ENCODE measurements at places on chromosomes 2 and 18.

DNA sequence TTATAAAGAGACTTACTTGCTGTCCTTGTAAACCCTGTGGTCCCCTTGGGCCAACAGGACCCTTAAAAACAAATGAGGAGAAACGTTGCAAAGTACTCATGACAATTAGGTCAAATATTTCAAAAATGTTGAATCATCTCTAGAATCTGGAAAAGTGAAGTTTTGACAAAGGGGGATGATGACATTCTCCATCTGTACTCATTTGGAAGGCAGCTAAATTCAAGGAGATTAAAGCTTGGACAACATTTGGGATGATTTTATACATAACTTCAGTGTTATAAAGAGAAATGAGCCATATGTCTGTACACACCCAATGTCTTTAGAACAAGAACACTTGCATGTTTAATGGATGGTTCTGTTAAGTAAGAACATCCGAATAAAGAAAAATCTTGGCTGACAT lies 92.9 kb downstream of the COL5A2 start:
- H3K4me1 ChIP-seq: peaks cover 8% of the 10 kb centered on the region
- no peak overlapping the region for H3K4me3 ChIP-seq
- no peak for DNase-seq
- H3K27ac ChIP-seq: no peak overlapping the region

DNA sequence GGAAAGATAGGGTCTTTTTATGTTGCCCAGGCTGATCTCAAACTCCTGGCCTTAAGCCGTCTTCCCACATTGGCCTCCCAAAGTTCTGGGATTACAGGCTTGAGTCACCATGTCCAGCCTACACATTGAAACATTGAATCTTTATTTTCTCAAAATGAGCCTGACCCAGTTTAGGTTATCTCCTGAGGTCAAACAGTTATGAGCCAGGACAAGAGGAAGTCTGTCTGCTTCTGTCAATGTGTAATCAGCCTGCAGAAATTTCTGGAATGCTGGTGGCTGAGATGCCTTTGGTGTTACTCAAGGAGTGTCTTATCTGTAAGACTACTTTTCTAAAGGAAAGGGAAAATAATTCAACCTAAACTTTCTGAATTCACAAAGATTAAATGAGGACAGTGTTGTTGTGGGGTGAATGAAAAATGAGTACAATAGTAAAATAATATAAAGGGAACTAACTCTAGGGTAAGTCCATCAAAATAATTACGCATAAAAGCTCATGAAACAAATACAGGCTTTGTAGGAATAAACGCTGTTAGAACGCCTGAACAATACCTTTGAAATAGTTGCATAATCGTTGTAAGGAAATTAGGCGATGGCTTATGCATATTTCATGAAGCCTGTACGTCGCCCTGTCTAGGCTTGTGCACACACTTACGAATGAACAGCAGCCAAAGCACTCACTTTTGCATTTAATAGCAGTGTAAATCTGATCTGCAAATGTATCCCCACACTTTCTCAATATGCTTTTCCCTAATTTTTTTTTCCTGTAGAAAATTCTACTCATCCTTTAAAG lies 260.8 kb downstream of the RDH14 start:
- no peak overlapping the region for H3K4me3 ChIP-seq
- DNase-seq: no peak
- no peaks in the 10 kb centered on the region for H3K4me1 ChIP-seq
- H3K27me3 ChIP-seq: no peaks in the 10 kb centered on the region

GRCh38 chr2:106059416-106060065 lies 134.6 kb downstream of the UXS1 start:
- H3K27me3 ChIP-seq: peaks cover 17% of the 10 kb centered on the region
- peaks cover 2% of the 10 kb centered on the region for H3K36me3 ChIP-seq
- H3K4me1 ChIP-seq: peaks cover 34% of the 10 kb centered on the region
- no peak overlapping the region for H3K4me3 ChIP-seq
- no peak for DNase-seq

GRCh38 chr2:3186766-3187165 lies 190.9 kb downstream of the EIPR1 start:
- H3K27ac ChIP-seq: no peak overlapping the region
- H3K4me3 ChIP-seq: no peak overlapping the region
- no peaks in the 10 kb centered on the region for H3K4me1 ChIP-seq
- peaks cover 3% of the 10 kb centered on the region for H3K36me3 ChIP-seq
- DNase-seq: no peak
- no peaks in the 10 kb centered on the region for H3K27me3 ChIP-seq

DNA sequence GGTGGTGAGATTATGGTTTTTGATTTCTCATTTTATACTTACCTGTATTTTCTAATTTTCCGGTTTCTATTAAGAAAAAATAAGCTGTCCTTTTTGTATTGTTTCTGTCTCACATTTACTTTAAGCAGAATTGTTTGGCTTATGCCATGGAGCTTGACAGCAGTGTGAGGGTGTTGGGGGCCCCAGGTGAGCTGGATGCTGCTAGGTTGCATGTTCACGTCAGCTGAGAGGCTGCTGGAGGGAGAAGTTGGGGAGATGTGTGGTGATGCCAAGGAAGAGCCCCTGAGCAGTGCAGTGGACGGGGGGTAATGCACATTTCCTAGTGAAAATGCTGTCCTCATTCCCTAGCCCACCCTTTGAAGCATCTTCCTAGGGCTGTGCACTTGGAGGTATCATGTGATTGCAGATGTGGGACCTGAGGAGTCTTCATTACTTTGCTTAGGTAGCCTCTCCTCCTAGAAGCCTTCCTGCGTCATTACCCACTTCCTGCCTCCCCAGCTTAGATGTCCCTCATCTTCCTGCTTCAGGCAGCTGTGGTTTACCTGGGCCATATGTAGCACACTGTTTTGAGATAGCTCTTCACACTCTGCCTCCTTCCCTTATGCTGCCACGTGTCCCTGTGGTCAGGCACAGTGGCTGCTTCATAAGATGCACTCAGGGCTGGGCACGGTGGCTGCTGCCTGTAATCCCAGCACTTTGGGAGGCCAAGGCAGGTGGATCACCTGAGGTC lies 16.2 kb downstream of the ATG16L1 start:
- H3K4me3 ChIP-seq: peak overlapping the region; percentile 83
- no peaks in the 10 kb centered on the region for H3K27me3 ChIP-seq
- H3K36me3 ChIP-seq: peaks cover 78% of the 10 kb centered on the region

- H3K4me3 ChIP-seq: no peak overlapping the region
- H3K27me3 ChIP-seq: no peaks in the 10 kb centered on the region
- no peak for DNase-seq
- no peaks in the 10 kb centered on the region for H3K36me3 ChIP-seq
- peaks cover 19% of the 10 kb centered on the region for H3K4me1 ChIP-seq
Measured at GRCh38 chr2:187985923-187986322, 305.8 kb upstream of the GULP1 start.

GRCh38 chr2:119431976-119432850 lies 559 bp downstream of the TMEM37 start:
- no peaks in the 10 kb centered on the region for H3K36me3 ChIP-seq
- H3K4me3 ChIP-seq: peak overlapping the region; percentile 40
- no peak for DNase-seq
- no peaks in the 10 kb centered on the region for H3K4me1 ChIP-seq

GRCh38 chr2:127034051-127034450 lies 72.9 kb downstream of the BIN1 start:
- H3K36me3 ChIP-seq: no peaks in the 10 kb centered on the region
- no peak overlapping the region for H3K27ac ChIP-seq
- H3K27me3 ChIP-seq: peaks cover 18% of the 10 kb centered on the region
- no peak overlapping the region for H3K4me3 ChIP-seq

GRCh38 chr2:190996947-190997346 lies 17.0 kb downstream of the STAT1 start:
- H3K4me3 ChIP-seq: peak overlapping the region; percentile 25
- no peak for DNase-seq
- H3K4me1 ChIP-seq: peaks cover 52% of the 10 kb centered on the region

DNA sequence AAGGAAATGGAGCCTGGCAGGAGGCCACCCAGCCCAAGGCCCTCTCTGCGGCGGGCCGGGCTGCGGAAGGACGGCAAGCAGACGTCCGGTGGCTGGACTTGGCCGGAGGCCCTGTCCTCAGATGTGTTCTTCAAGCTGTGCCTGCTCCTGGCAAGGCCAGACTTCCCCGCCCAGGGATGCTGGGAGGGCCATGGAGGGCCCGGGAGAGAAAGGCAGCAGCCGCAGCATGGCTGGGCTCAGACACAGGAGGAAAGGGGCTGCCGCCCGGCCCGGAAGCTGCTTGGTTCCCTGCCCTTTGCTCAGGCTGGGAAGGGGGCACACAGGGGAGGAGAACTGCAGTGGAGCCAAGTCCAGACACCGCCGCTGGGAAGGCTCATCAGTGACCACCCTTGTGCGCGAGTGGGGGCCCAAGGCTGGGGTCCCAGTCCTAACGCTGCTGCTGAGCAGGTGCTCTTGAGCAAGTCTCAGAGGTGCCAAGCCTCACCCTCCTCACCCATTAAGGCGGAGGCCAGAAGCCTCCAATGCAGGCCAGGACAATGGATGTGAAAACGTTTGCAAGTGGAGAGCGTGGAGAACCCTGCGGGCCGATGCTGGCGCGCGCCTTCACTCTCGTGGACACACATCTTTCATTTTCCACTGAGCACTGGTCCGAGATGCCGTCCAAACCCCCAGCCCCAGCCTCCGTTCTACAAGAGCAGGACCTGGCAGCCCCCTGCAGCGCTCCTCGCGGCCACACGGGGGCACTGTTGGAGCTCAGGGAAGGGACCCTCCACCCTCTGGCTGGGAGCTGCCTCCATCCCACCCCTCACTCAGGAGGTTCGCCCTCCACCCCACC lies 7.9 kb downstream of the CROCC2 start:
- peaks cover 7% of the 10 kb centered on the region for H3K27me3 ChIP-seq
- no peaks in the 10 kb centered on the region for H3K36me3 ChIP-seq
- DNase-seq: peak; percentile 12
- no peaks in the 10 kb centered on the region for H3K4me1 ChIP-seq
- no peak overlapping the region for H3K27ac ChIP-seq
- no peak overlapping the region for H3K4me3 ChIP-seq

GRCh38 chr18:13623871-13624270 lies 102.5 kb downstream of the FAM210A start:
- no peak for DNase-seq
- peaks cover 7% of the 10 kb centered on the region for H3K4me1 ChIP-seq
- H3K27ac ChIP-seq: no peak overlapping the region
- H3K27me3 ChIP-seq: no peaks in the 10 kb centered on the region
- no peak overlapping the region for H3K4me3 ChIP-seq

DNA sequence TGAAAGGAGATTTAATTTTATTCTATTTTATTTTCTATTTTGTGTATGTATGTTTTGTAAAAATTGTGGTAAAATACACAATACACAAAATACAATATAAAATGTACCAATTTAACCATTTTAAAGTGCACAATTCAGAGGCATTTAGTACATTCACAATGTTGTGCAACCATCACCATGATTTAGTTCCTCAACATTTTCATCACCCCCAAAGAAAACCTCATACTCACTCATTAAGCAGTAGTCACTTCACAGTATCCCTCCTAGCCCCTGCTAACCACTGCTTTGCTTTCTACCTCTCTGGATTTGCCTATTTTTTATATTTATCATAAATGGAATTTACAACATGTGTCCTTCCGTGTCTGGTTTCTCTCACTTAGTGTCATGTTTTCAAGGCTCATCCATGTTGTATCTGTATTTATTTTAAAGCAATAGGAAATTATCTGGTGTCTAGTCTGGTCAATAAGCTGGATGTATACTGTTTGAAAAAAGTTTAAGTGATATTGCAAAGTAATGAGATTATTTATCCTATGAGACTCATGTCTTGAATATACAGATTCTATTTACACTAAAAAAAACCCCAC lies 77.9 kb upstream of the GLS start:
- H3K27me3 ChIP-seq: peaks cover 2% of the 10 kb centered on the region
- DNase-seq: no peak
- H3K27ac ChIP-seq: no peak overlapping the region

- peaks cover 8% of the 10 kb centered on the region for H3K36me3 ChIP-seq
- H3K27ac ChIP-seq: peak overlapping the region; percentile 99
- peaks cover 17% of the 10 kb centered on the region for H3K4me1 ChIP-seq
Measured at GRCh38 chr2:183124957-183125255, 663 bp downstream of the NUP35 start.

DNA sequence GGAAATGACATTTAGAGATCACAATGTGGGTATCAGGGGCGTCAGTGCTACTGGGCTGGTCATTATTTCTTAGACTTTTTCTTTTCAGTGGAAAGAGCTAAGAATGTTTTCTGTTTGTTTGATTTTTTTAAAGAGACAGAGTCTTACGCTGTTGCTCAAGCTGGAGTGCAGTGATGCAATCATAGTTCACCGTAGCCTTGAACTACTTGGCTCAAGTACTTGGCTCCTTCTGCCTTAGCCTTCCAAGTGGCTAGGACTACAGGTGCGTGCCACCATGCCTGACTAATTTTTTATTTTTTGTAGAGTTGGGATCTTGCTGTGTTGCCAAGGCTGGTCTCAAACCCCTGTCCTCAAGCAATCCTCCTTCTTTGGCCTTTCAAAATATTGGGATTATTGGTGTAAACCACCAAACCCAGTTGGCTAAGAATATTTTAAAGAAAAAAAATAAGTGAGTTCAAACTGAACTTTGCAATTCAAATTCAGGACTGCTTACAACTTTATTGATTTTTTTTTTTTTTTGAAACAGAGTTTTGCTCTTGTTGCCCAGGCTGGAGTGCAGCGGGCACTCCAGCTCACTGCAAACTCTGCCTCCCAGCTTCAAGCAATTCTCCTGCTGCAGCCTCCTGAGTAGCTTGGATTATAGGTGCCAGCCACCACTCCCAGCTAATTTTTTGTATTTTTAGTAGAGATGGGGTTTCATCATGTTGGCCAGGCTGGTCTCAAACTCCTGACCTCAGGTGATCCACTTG lies 154.2 kb downstream of the MIB1 start:
- no peak overlapping the region for H3K4me3 ChIP-seq
- no peaks in the 10 kb centered on the region for H3K36me3 ChIP-seq

DNA sequence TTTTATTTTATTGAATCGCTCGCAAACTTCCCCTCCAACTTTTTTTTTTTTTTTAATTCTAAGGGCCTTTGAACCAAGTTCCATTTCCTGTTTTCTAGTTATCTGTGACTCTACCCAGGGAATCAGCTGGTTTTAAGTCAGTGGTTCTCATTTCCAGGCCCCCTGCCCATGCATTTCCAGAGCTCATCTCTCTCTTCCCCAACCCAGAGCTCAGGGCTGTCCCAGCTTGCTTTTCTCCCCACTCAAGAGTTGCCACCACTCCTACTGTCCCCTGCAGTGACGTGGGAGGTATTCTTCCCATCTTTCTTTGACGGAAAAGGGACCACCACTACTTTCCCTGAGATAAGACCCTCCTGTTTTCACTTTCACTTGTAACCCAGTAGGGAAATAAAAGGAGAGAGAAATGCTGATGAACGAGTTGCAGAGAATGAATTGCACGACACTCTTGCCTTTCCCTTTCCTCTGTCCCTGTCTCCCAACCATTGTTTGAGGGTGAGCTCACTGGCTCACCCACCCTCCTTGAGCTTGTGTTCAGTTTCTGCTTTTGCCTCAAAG lies 42.1 kb downstream of the TET3 start:
- no peak for DNase-seq
- H3K4me3 ChIP-seq: peak overlapping the region; percentile 67
- H3K27me3 ChIP-seq: no peaks in the 10 kb centered on the region
- H3K27ac ChIP-seq: peak overlapping the region; percentile 84

- no peak overlapping the region for H3K4me3 ChIP-seq
- H3K27me3 ChIP-seq: peaks cover 13% of the 10 kb centered on the region
- no peak overlapping the region for H3K27ac ChIP-seq
- no peak for DNase-seq
- H3K4me1 ChIP-seq: no peaks in the 10 kb centered on the region
- no peaks in the 10 kb centered on the region for H3K36me3 ChIP-seq
Measured at GRCh38 chr2:85230679-85231467, 96.9 kb downstream of the TGOLN2 start.

All from T-helper 2 cell treated with Interferon-gamma antibody and Interleukin-4, amounts not matched to agents 5 μg/mL and 100 μg/mL, for 36 hours (primary cell).